ENCODE measurements at places on chromosomes 4 and X.

DNA sequence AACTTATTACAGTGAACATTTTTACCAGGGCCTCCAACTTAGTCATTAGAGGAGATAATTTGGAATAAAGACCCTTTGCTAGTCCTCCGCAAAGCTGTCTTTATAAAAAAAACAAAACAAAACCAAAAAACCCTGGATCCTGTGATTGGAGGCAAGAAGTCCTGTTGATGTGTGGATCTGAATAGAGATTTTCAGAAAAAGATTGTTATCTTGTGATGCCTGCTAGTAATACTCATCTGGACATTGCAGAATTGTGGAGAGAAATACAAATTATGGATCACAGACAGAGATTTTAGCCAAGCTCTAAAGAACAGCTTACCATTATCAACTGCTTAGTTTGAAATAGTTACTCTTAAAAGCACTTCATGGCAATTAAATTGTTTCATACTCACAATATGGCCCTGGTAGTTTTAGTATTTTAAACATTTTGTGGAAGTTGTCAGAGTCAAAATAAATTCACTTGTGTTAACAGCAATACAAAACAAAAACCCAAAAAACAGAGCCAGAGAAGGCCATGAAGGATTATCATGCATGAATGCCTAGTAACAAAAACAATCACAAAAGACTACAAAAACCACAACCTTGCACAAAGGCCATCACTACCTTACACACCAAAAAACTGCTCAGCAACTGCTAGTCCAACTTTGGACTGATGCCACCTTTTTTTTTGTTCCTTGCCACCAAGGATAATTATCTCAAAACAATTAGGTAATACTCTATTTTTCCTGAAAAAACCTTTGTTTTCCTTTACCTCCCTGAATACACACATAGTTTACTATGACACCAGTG lies 514.5 kb upstream of the SLIT2 start:
- no peak for DNase-seq

DNA sequence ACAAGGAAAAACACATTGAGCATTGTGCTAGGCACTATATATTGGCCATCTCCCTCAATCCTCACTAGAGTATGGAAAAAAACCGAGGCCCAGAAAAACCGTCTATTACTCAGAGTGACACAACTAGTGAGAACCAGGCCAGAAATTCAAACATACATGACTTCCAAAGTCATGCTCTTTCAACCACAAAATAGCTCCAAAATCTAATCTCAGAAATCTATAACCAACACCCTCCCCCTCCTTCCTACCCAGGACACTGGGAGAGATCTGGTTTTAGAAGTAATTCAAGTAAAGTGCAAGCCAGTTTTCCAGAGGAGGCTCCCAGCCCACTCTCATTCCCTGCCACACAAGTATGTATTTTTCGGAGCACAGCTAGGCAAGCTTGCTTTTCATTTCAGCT lies 7.6 kb downstream of the HS3ST1 start:
- no peak for DNase-seq

GRCh38 chr4:185224597-185224996 lies 15.2 kb downstream of the SNX25 start:
- no peak for DNase-seq

DNA sequence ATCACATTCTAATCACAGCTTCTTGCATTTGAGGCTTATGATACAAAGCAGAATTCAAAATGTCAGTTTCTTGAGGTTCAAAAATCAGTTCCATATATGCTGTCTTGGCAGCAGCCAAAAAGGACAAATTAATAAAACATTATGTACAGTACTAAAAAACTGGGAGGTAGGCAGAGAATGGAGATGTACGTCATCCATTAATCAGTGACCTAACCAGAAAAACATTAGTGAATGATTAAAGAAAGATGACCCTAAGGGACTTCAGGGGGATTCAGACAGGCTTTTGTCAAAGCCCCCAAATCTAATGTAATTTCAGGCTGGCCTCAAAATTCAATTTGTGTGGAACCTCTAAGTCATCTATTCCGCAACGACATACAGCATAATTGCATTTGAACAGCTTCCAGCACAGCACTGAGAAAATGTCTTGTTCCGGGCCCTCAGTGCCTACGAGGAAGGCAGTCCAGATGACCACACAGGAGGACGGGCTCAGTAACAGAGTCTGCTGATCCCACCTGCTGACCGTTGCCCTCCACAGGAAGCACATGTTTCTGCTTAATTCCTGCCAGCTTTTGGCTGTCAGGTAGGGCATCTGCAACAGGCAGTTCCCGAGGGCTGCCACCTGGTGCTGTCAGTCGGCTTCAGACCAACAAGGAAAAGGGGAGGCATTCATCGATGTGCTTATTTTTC lies 83.8 kb upstream of the HHIP start:
- DNase-seq: no peak

DNA sequence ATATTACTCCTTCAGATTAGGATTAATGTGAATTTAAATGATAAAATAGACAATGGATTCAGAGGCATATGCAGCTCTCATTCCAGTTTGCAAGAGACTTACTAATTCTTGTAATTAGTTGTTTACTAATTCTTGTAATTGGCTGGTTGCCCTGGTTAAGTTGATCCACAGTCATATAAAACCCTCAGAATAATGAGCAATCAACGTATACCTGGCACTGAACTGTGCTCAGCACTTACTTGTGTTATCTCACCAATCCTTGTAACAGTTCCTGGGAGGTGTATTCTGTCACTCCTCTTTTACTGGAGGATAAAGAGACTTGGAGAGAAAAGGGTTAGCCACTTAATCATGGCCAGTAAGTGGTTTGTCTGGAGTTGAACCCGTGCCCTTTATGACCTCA lies 10.5 kb downstream of the HERC5 start:
- DNase-seq: no peak

DNA sequence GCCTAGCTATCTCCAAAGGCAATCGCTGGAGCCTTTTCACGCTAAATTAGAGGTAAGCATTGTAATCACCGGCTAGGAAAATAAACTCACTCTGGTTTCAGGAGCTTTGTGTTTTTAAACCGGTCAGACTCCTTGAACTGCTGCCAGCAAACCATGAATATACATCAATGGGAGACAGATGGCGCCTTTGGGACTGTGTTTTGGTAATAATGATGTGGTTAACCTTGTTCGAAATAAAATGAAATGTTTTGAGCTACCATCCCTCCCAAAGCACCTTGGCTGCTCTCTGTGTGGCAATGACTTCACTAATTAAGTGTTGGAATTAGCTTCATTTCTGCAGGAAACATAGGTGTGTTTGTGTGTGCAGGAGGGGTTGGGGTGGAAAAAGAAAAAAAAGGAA lies 65.3 kb downstream of the CLNK start:
- peak; percentile 80 for DNase-seq

All from NCI-H1694 treated with DMSO at 0.1 percent for 48 hours (cell line).